ENCODE measurements at places on chromosomes 7 and 10. TPM values are rescaled to one million over a fixed set of nuclear protein-coding genes. Genes with fewer than 3 reads are reported as not detected.

GRCh38 chr10:111481866-111482265 is 405.0 kb downstream of the ADRA2A start:
- DNase-seq = no peak

DNA sequence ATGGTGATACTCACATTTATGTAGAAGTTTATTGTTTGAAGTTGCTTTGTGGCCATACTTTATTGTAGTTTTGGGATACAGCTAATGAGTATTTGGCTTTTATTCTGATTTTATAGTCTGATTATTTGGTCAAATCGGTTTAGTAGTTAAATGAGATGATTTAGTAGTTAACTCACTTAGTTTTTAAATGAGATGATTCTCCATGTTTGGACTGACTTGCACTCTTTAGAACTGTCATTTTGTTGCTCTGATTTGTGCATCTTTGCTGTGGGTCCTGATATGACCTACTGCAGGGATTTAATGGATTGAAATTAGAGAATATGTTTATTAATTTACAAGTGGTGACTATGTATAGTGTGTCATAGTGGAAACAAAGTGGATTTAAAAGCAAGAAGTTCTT is 44.2 kb downstream of the EXOC4 start:
- DNase-seq = no peak

DNA sequence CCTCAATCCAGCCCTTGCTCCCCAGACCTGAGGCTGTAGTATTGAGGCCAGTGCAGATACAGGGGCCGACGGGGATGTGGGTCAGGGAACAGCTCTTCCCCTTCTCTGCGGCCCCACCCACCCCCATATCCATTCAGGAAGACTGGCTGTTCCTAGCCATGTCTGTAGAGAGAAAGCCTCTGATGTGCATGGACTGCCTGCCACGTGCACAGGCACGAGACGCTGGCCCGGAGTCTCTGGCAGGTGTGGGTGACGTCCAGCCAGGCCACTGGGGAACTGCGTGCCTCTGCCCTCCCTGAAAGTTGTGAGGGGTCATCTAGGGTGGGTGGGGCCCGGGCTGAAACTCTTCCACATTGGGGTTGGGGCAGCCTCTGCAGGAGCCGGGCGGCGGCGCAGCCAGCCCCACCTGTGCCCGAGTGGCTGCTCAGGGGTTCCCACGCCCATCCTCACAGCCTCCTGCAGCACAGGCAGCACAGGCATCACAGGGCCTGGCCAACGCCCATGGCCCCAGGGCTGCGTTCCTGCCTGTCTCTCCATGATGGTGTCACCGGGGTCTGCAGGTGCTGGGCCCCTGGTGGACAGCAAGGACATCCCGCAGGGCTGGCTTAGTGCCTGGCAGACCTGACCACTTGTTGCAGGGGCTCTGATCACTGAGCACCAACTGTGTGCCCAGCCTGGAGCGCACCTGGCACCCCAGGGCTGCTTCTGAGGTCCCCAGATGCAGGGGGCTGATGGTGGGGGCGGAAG is 27.5 kb downstream of the MICALL2 start:
- no peak for DNase-seq

- DNase-seq = no peak
Observed at GRCh38 chr7:104758504-104758903, 255.5 kb upstream of the KMT2E start.

DNA sequence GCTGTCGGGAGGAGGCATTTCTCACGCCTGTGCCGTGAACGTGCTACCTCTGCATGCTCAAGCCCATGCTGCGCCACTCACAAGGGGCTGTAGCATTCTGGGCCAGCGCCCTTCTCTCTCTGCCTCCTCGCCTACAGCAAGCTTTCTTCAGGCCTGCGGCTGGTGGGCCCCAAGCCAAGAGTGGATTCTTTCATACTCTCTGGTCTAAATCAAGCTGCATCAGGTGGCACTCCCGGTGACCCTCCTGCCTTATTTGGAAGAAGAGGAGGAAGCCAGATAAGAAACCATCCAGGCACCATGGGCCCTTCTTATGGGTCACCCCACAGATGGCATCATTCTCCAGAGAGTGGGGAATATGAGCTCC is 86.7 kb upstream of the DUSP5 start:
- no peak for DNase-seq

- DNase-seq = no peak
Observed at GRCh38 chr7:21642422-21642821, 99.6 kb downstream of the DNAH11 start.

GRCh38 chr10:89755374-89755773 is 54.0 kb downstream of the KIF20B start:
- no peak for DNase-seq

The SPDYE8 gene
- total RNA-seq = not detected

The HOXA4 gene
- total RNA-seq = 9.5 TPM

The STEAP4 gene
- total RNA-seq = 202 TPM

Data from posterior vena cava (tissue), 2 donors.